ENCODE measurements at places on chromosomes 4 and X.

DNA sequence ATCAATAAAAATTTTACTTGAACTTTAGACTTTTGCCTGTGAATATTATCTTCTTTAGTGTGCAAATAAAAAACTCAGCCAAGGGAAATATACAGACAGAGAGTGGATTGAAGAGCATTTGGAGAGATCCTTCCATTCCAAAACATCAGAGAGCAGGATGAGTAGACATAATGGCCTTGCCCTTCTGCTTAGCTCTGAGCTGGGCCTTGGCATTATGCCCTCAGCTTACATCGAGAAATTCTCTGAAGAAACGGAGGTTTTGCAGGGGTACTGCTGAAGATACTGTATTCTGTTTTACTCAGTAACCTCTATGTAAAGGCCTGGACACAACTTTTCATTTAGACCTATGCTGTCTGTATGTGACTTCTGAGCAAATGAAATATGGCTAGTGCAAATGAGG is 317.4 kb downstream of the STIM2 start:
- DNase-seq, result no peak

DNA sequence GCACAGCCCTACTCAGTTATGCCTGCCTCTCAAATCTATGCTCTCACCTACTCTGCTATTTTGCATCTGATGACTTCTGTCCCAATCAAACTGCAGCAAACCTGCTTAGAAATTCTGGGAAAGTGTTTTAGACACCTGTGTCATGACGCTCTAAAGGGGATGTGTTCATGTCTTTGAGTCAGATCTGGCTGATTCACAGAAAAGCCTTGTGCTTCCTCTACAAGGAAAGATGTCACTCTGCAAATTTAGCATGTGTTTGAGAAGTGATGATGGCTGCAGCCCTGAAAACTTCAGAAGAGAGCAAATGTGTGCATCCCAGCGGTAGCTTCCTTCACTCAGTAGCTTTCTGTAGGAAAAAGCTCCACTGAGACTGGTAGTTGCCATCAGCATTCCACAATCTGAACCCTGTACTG is 235.4 kb downstream of the MGST2 start:
- DNase-seq, result no peak

DNA sequence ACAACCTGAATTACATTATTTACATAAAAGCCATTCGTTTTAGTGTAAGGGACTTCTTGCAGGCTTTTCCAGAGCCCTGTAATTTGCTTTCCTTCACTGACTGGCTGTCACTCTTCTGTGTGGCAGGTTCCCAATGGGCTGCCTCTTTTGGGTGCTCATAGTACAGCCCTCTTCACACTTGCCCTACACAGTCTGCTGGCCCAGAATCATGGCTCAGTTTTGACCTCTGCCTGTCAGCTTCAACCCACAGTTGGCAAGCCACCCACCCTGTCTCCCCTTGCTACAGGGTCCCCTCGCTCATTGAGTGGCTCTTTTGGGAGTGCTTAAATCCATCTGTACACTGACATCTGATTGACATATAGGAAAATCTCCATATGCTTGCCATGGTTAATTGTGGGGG is 97.9 kb downstream of the GBA3 start:
- DNase-seq, result no peak

DNA sequence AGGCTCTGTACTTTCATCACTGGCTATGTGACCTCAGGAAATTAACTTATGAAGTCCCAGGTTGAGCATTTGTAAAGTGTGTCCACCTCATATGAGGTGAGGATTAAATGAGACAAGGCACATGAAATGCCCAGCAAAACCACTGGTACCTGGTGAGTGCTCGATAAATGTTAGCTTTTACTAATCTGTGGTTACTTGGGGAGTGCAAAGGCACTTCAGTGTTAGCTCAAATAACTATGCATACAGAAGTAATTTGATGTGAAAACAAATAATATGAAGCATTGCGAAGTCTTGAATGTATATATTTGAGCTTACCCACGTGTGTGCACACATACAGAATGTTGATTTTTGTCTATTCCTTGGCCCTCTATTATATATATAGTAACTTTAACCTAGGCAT is 186.3 kb upstream of the TLL1 start:
- DNase-seq, result no peak

GRCh38 chr4:68599150-68599549 is 23.0 kb upstream of the UGT2B17 start:
- DNase-seq, result no peak

GRCh38 chrX:10117864-10118377 is 38.9 kb upstream of the CLCN4 start:
- no peak for DNase-seq

GRCh38 chr4:84681486-84682274 is 98.8 kb downstream of the CDS1 start:
- DNase-seq, result no peak

GRCh38 chrX:110142096-110142495 is 139.2 kb downstream of the TMEM164 start:
- no peak for DNase-seq

DNA sequence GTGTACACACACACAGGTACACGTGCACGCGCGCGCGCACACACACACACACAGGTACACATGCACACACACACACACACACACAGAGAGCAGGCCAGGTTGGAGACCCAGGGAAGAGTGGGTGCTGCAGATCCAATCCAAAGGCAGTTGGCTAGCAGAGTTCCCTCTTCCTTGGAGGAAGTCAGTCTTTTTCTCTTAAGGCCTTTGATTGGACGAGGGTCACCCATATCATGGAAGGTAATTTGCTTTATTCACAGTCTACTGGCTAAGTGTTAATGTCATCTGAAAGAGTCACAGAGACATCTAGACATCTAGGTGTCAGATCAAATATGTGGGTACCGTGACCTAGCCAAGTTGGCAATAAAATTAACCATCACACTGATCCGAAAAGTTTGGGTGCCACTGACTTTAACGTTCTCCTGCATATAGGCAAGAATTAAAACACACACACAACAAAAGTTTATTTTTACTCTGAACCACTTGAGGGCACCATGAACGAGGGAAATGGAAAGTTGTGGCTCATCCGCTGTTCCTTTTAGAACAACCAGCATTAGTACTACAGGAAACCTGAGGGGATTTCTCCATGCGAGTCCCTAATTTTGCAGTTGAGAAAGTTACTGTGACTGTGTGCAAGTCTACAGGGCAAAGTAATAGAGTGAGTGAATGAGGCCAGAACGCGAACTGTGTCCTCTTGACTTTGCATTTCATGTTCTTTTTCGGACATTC is 66.0 kb upstream of the STOX2 start:
- no peak for DNase-seq

DNA sequence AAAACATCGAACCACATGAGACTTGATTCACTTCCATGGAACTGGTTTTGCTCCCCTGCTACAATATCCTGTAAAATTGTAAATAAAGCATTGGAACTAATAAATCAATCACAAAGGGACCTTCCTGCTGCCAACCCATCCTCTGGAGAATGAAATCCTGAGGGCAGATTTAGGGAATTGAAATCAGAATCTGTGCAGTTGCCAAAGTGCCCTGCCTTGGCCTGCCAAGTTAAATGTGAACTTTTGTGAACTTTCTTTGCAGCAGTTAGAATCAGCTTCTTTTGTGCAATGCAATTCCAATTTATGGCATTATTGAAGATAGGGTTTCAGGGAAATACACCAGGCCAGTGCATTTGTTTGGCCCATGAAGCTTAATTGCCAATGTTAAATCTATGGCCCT is 263.1 kb downstream of the PTTG2 start:
- DNase-seq, result no peak

- no peak for DNase-seq
Measured at GRCh38 chr4:130563185-130563888, 1467.4 kb downstream of the C4orf33 start.

GRCh38 chr4:175874306-175874705 is 62.2 kb upstream of the GPM6A start:
- no peak for DNase-seq

DNA sequence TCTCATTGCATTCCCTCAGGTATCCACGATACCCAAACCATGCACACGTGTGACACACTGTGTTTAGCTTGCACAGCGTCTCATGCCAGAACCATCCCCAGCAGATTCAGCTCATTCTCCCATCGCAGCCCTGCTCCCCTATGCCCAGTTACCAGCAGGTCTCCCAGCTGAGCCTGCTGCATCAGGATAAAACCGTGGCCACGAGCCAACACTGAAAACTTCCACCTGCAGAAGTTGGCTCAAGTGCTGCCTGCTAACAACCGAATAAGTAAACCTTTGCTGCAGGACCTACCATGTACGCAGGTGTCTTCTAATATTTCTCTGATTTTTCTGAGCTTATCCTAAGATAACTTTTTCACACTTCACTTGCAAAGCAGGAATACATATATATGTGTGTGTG is 120.4 kb upstream of the STS start:
- no peak for DNase-seq

GRCh38 chr4:121733942-121734341 is 31.0 kb downstream of the SMIM43 start:
- DNase-seq, result no peak

GRCh38 chrX:40060356-40060845 is 37.4 kb downstream of the BCOR start:
- no peak for DNase-seq

DNA sequence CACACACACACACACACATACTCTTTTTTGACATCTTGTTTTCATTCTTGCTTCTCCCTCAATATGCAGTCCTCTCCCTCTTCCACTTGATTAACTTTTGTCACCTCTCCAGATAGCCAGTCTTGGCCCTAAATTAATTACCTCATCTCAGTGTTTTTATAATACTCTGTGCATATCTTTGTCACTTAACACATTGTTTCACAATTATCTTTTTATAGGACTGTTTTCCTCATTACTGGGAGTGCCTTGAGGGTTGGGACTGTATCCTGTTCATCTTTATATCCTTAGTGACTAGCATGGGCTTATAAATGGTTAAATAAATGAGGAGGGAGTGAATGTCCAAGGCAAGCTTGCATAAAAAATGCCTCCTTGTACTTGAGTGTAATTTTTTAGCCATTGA is 33.1 kb downstream of the SYNPO2 start:
- no peak for DNase-seq

DNA sequence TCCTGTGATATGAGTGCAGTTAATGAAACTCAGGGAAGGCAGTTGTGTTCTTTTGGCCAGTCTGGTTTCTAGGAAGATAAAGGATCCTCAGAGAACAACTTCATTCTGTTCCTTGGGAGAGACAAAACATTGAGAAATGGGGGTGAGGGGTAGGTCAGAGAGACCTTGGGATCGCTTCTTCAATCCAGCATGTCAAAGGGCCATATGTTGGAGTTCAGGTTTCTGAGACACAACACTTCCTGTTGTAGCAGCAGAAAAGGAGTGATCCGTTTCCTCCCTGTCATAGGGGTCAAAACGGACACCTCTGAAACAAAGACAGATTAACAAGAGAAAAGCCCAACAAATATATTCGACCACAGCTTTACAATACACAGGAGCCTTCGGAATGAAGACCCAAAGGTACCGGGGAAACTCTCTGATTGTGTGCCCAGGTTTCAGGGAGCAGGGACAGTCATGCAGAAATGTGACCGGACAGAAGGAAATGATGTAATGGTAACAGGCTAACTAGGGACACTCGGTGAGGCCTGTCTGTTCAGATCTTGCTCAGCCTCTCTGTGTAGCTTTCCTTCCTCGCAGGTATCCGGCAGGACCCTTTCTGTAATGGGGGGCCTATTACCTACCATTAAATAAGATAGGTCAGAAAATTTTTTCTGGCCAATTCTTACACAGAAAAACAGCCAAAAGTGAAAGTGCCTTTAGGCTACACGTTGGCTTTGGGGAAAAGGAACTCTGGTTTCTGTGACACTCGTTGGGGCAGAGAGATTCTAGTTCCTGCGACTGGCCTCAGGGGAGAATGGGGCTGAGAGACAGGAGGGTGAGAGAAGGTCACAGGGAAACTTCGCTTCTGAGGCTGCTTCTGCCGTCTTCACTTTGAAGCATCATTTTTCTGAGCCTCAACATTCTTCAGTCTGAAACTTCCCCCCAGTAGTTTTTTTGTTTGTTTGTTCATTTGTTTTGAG is 103.3 kb upstream of the TLR3 start:
- no peak for DNase-seq

DNA sequence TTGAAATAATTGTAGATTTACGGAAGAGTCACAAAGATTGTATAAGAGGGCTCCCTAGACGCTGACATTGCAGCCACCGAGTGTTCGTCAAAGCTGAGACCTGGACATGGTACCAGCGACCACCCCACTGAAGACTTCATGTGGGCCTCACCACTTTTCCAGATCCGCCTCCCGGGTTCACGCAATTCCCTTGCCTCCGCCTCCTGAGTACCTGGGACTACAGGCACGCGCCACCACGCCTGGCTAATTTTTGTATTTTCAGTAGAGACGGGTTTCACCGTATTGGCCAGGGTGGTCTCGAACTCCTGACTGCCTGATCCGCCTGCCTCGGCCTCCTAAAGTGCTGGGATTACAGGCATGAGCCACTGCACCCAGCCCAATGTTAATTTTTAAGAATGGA is 29.7 kb downstream of the CPLX1 start:
- DNase-seq, result no peak

- no peak for DNase-seq
Measured at GRCh38 chrX:44189116-44189515, 154.4 kb downstream of the EFHC2 start.

GRCh38 chrX:42797651-42798269 is 19.8 kb upstream of the PPP1R2C start:
- no peak for DNase-seq

DNA sequence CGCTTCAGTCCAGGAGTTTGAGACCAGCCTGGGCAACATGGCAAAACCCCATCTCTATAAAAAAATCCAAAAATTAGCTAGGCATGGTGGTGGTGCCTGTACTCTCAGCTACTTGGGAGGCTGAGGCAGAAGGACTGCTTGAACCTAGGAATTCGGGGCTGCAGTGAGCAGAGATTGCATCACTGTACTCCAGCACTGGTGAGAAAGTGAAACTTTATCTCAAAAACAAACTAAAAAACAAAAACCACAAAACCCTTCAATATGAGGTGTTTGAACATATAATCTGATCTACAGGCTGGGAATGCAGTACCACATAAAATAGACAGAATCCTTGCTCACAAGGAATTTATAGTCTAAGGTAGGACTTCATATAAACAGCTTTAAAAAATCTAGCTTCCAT is 103.9 kb downstream of the PDS5A start:
- no peak for DNase-seq

DNA sequence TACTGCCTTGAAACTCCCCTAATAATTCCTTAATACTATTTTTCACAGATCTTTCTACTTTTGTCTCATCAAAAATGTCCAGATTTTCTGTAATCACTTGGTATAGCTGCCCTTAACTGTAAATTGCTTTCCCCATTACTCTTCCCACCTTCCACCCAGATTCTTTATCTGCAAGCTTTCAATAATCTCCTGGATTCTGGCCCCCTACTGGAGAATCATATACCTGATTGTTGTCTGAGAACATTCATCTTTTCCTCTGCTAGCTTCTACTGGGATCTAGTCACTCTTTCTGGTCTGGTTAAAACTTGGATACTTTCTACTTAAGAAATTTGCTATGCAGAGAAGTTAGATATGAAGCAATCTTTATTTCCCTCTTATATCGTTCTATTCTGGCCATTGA is 552.6 kb downstream of the PCDH19 start:
- DNase-seq, result no peak

GRCh38 chr4:20416800-20417199 is 165.1 kb downstream of the SLIT2 start:
- DNase-seq, result no peak
